ENCODE measurements at places on chromosomes 4 and X.

DNA sequence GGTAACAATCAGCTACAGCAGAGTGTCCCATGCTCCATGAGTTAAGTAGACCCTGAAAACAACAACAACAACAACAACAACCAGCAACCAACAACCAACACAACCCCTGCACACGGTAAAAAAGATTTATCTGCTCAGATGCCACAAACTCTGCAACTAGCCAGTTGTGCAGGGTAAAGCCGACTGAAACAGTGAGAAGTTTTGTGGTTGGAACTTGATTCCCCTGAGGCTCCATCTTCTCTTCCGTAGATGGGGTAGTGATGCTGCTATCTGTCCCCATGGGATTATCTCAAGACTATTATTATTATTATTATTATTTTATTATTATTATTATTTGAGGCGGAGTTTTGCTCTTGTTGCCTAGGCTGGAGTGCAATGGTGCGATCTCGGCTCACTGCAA is 50.6 kb upstream of the RAPGEF2 start:
- no peak for DNase-seq

- DNase-seq, result no peak
Observed at GRCh38 chr4:121011138-121011537, 61.2 kb downstream of the NDNF start.

- DNase-seq, result no peak
Observed at GRCh38 chrX:5242091-5242790, 986.4 kb downstream of the NLGN4X start.

- no peak for DNase-seq
Observed at GRCh38 chrX:130869239-130869638, 33.8 kb downstream of the ENOX2 start.

DNA sequence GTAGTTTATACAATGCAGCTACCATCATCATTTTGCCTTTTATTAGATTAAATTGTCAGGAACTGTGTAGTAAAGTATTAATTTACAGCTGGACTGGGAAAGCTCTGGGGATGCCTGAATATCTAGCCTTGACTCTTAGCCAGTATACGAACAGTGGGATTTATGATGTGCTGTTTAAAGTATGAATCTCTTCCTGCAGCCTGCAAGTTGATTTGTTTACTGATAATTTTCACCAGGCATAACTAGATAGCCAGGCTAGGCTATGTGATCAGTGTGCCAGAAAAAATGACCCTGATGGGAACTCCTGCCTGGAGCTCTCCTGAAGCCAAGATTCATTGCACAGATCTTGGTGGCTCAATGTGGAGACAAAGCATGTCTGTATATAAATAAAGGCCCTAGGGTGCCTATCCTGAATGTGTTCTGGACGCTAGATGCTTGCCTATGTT is 119.2 kb downstream of the SCLT1 start:
- no peak for DNase-seq

GRCh38 chr4:122762520-122762919 is 30.0 kb downstream of the BBS12 start:
- DNase-seq, result peak; percentile 30

GRCh38 chrX:43556207-43556606 is 99.9 kb upstream of the MAOA start:
- DNase-seq, result no peak

- no peak for DNase-seq
Observed at GRCh38 chr4:115664285-115664684, 550.9 kb upstream of the NDST4 start.

GRCh38 chr4:162461952-162462351 is 298.2 kb upstream of the FSTL5 start:
- no peak for DNase-seq

All from CD4-positive, alpha-beta T cell treated with Interleukin-15 for 4 hours (primary cell).